LoVo (cell line): ENCODE measurements at places on chromosomes 7 and 10.

GRCh38 chr7:100156331-100157068 lies 2.0 kb downstream of the TRAPPC14 start:
- no peak for DNase-seq

DNA sequence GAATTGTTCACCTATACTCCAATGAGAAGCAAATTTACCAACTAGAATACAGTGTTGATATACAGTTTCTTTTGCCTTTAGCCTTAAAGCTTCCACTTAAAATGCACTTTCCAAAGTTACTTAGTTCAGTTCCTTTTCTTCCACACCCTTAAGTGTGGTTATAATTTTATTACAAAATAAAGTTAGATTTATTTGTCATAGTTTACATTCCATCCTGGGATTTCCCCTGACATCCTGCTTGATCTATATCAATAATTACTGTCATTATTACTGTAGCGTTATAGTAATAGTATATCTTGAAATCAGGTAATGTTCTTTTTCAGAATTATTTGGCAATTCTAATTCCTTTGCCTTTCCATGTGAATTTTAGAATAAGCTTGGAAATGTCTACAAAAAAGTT lies 23.3 kb upstream of the MEST start:
- DNase-seq = no peak

GRCh38 chr7:113279256-113279655 lies 160.9 kb upstream of the SMIM30 start:
- DNase-seq = no peak

DNA sequence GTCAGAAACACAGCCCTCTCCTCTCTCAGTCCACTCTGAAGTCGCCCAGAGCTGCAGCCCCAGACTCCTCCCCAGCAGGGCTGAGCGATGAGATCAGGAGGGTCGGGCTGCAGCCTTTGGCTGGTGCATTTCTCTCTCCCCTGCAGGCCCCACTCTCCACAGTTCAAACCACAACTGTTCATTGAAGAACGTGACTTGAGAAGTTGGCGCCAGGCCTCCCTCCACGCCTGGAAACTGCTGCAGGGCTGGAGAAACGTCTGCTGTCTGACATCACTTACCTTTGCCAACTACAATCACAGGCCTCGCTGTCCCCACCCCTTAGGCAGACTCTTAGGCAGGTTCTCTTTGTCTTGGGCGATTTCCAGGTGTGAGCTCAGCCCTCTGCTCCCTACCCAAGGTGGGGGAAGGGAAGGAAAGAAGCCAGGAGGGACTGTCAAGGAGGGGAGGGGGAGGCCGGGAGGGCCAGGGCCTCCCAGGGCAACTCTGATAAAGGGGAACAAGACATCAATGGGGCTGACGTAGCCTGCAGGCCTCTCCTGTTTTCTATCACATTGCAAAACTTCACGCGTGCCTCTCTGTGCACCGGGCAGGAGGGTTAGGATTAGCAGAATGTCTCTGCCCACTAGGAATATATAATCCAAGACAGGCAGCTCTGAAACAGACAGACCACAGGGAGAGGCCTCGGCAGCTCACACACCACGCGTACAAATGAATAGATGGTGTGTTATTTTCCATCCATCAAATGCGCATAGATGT lies 32.7 kb downstream of the CALML5 start:
- DNase-seq = peak; percentile 30

- no peak for DNase-seq
These were observed 11.1 kb downstream of the MAFK start for GRCh38 chr7:1541431-1542162.

- DNase-seq = peak; percentile 46
These were observed 55.8 kb downstream of the TMEM26 start for GRCh38 chr10:61397175-61397986.

GRCh38 chr7:25565002-25565401 lies 336.7 kb upstream of the NPVF start:
- DNase-seq = no peak

DNA sequence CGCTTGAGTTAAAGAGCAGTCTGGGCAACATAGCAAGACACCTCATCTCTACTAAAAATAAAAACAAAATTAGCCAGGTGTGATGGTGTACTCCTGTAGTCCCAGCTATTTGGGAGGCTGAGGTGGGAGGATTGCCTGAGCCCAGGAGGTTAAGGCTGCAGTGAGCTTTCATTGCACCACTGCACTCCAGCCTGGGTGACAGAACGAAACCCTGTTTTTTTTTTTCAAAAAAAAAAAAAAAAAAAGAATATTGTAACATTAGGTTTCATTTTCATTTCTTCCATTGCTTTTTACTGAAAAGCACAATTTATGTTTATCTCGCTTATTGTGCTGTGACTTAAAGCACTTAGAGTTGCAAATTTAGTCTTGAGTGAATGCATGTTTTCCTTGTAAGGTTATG lies 80.0 kb downstream of the MLLT10 start:
- DNase-seq = no peak

- no peak for DNase-seq
These were observed 331.5 kb downstream of the PTEN start for GRCh38 chr10:88194961-88195367.

GRCh38 chr7:1447551-1448244 lies 11.6 kb downstream of the MICALL2 start:
- no peak for DNase-seq

- no peak for DNase-seq
These were observed 10.5 kb upstream of the ENTPD1 start for GRCh38 chr10:95745501-95745900.

DNA sequence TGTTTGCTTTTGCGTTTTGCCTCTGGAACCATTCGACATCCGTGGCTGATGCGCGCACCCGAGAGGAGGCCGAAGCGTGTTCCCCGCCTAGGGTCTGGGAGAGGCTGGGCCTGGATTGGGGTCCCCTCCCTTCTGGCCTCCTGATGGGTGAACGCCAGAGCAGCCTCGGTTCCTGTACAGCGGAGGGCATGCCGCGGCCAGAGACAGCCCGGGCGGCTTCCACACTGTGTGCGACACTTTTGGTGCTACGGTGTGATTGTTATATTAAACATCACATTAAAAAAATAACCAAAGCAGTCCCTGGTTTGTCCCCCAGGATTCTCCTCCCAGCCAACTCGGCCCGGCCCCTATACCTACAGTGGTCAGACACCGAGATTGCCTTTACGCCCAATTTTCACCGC lies 3.7 kb upstream of the HOXA7 start:
- DNase-seq = peak; percentile 37

DNA sequence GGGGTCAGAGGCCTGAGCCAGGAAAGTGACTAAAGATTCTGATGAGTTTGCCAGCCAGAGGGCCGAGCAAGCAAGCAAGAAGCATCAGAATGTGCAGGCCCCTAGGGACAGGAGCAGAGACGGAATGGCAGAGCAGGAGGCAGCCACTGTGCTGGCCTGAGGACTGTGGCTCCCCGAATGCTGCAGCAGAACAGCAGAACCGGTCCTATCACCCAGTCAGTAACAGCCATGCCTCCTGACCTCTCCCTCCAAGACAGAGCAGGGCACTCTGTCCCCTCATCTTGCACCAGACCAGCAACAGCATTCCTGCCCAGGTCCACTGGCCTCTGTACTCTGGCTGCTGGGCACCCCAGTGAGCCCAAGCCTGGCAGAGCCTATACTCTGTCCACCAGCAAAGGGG lies 85.9 kb downstream of the ARHGAP22 start:
- DNase-seq = no peak

GRCh38 chr10:12981570-12981969 lies 19.9 kb downstream of the CCDC3 start:
- peak; percentile 48 for DNase-seq

GRCh38 chr10:127756264-127756663 lies 19.3 kb downstream of the FOXI2 start:
- DNase-seq = no peak
